Lung (tissue), 17 donors: ENCODE measurements at places on chromosomes 5 and 9. TPM values are rescaled to one million over a fixed set of nuclear protein-coding genes. Genes with fewer than 3 reads are reported as not detected.

The MRPS27 gene
- total RNA-seq = 39.0 TPM

DNA sequence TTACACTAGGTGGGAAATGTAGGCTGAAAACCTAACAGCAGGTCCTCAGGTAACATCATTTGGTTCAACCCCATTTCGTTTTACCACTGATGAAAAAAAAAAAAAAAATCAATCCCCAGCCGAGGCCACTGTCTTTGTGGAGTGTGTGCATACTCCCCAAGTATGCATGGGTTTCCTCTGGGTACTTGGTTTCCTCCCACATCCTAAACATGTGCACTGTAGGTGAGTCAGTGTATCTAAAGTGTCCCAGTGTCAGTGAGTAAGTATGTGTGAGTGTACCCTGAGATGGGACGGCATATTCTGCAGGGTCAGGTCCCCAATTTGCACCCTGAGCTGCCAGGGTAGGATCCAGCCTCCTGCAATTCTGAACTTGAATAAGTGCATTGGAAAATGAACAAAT lies 966.5 kb upstream of the DMAC1 start:
- no peak for DNase-seq

GRCh38 chr9:113536483-113537228 lies 73.1 kb downstream of the RGS3 start:
- DNase-seq = peak; percentile 44

GRCh38 chr9:27426511-27427271 lies 97.4 kb upstream of the IFNK start:
- DNase-seq = peak; percentile 68

DNA sequence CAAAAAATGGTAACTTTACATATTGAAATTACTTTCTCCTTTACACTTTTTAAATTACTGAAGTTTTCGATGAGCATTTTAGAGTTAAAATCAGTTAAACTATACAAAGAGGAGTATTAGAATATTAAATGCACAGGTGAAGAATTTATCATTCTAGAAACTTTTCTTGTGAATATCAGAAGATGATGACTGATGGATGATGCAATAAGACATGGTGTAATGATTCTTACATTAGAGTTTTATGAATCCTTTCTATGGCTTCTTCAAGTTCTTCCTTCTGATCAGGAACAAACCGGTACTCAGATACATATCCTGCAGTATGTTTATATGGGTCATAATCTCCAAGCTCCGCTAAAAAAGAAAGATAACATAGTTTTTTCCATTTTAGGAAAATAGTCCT lies 154.4 kb downstream of the EPB41L4A start:
- DNase-seq = no peak

DNA sequence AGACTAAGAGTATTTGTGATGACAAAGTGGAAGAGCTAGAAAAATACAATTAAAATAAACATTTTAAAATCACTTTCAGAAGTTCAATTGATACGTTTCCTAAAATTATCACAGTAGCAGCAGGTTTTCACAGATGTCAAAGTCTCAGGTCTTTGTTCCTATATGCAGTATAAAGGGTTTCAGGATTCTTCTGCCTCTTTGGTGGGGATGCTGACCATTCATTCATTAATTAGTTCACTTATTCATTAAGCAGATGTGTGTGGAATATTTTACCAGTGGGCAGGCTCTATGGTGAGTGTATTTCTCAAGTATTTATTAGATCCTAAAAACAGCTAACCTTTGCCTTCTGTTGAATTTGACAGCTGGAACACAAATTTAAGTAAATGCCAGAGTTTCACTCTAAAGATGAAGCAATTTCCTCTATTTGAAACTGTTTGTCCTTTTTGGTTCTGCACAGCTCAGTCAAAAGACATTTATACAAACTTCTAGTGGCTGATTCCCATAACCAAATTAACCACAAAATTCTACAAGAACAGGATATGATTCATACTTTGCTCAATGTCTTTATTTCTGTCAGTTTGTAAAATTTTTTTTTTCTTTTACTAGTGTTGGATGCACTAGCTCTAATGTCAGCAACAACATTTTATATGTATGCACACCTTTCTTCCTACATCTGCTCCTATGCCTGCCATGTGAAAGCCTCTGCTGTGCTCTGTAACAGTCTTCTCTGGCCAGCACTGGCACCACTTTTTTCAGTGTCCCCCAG lies 75.9 kb upstream of the PRR16 start:
- no peak for DNase-seq

- no peak for DNase-seq
Measured at GRCh38 chr5:149831492-149831891, 101.4 kb downstream of the PPARGC1B start.

- no peak for DNase-seq
Measured at GRCh38 chr5:139393497-139394122, 1.3 kb downstream of the PROB1 start.

The FCN2 gene
- total RNA-seq = not detected

The SMIM33 gene
- total RNA-seq = not detected

DNA sequence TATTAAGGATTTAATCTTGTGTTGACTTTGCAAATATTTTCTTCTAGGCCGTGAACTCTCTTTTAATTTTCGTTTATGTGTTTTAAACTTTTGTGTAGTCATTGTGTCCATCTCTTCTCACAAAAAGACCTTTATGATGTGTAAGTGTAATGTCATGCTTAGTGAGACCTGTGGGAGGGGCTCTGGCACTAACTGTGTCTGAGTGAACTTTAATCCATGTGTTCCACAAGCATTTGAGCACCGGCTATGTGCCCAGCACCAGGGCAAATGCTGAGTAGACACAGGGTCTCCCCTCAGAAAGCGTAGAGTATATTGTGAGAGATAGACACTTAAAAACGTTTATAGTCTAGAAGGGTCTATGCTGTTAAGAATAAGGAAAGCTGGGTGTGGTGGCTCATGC lies 272.6 kb upstream of the TUT7 start:
- no peak for DNase-seq

DNA sequence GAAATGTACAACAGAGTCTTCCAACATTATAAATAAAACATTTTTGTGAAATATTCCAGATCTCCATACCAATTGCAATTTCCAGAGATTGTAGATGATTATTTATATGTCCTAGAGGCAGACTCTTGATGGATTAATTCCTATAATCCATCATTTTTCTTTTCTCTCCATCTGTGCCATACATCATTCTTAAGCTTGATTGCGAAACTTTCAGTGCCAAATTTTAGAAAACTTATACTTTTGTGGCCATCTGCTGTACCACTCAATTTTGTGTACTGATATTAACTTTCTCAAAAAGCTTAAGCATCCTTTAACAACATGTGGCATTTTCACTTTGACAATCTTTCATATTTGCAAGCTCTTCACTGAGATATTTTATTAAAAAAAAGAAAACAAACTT lies 446.9 kb downstream of the SEMA5A start:
- no peak for DNase-seq

The PCDHGB2 gene
- total RNA-seq = 10.1 TPM

GRCh38 chr5:172724242-172725183 lies 46.5 kb downstream of the DUSP1 start:
- DNase-seq = no peak

The GABRA1 gene
- not detected for total RNA-seq

The ANKRD18A gene
- 6.7 TPM for total RNA-seq

GRCh38 chr9:13209498-13209897 lies 70.0 kb downstream of the MPDZ start:
- DNase-seq = no peak

DNA sequence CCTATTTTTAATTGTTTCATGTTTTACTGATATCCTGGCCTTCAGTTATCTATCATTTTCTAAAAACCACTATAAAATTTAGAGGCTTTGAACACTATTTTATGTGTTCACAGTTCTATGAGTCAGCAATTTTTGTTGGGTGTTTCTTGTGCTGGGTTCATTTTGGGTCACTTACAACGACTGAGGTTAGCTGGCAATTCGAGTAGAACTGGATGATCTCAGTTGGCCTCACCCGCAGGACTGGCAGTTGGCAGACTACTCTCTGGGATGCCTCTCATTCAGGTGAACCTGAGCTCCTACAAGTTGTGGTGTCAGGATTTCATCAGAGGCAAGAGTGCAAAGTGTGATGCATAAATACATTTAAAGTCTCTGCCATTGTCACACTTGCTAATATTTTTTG lies 151.0 kb upstream of the PAPPA start:
- no peak for DNase-seq

DNA sequence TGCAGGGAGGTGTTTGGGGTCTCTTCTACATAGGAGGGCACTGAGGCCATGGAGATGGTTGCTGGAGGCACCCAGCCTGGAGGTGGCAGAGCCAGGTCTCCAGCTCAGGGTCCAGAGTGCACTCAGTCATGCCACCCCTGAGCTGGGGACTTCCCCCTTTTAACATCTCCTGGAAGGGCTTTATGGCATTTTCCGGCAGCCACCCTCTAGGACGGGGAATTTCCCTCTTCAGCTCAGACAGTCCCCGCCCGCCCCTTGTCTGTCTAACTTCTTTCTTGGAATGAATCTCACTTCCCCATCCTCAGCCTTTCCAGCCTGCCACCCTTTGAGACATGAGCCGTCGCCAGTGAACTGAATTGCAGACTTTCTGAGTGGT lies 49.9 kb downstream of the COL15A1 start:
- no peak for DNase-seq

GRCh38 chr5:142016556-142016955 lies 3.7 kb upstream of the GNPDA1 start:
- DNase-seq = no peak
